Neural crest cell (in vitro differentiated cells): ENCODE measurements at places on chromosomes 1 and 21.

GRCh38 chr1:3697810-3698209, 45.5 kb downstream of the TP73 start:
- no peak for DNase-seq

- DNase-seq, result no peak
These were observed 643 bp downstream of the FNDC5 start for GRCh38 chr1:32869923-32870614.

GRCh38 chr1:218397752-218398339, 52.7 kb downstream of the TGFB2 start:
- DNase-seq, result no peak

DNA sequence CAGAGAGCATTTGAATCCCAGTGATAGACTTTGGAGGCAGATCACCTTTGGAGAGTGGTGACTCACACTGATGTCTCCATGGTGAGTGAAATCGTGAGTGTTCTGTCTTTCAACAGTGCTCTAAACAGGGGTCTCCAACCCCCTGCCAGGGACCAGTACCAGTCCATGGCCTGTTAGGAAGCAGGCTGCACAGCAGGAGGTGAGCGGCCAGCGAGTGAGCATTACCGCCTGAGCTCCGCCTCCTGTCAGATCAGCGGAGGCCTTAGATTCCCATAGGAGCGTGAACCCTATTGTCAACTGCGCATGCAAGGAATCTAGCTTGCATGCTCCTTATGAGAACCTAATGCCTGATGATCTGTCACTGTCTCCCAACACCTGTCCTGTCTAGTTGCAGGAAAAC, 61.8 kb upstream of the B3GALNT2 start:
- DNase-seq, result no peak

- no peak for DNase-seq
These were observed 6.3 kb upstream of the ERRFI1 start for GRCh38 chr1:8032366-8032910.

DNA sequence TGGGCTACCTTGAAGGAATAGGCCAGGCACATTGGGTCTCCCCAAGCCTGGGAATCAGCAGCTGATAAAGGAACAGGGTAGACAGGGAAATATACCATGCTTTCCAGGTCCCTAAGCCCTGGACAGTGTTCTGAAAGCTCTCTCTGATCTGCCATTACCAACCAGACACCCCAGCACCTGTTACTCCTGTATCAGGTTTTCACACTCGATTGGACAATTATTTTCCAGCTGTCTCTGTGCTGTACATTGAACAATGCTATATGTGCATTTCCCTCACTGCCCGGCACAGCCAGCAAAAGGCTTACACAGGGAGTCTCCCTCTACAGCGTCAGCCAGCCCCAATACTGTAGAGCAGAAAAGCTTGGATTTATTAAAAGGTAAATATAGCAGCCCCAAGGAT, 4.7 kb downstream of the CFAP45 start:
- DNase-seq, result no peak

DNA sequence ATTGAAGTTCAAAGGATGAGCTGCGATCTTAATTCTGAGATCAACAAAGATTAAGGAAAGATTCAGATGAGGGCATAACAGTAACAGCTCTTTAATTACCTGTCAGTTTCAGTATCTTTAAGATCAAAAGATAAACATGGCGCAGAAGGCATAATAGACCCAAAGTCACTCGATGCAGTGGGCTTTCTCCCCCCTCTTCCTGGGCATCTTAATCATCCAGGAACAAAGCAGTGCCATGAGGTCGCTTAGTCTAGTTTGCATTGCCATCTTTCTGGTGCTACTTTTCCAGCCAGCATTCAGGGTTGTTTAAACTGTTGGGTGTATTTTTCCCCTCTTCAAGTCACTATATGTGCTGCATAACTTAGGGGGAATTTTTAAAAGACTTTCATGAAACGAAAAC, 72.3 kb downstream of the HUNK start:
- DNase-seq, result no peak

DNA sequence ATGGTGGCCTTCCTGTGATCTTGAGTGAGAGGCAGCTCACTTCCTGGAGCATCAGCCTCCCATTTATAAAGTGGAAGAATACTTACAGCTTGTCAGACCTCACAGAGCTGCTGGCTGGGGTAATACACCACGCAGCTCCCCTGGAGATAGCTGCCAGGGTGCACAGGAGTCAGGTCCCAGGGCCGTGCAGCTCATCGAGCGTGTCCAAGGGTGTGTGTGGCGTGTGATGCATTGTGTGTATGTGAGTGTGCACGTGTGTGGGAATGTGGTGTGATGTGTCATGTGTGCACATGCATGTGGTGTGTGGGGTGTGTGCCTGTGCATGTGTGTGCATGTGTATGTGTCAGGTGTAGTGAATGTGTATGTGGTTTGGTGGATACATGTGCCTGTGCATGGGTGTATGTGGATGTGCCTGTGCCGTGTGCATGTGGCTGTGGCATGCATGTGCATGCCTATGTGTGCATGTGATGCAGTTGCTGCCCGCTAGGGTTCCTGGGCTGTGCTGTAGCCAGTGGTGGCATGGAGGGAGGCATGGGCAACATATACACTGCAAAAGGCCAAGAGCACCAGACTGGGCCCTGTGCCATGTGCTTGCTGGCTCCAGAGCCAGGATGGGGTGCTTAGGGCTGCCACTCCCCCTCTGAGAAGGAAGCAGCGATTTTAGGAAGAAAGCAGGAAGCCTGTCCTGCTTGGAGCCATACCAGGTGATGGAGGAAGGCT, 24.6 kb downstream of the WNT3A start:
- no peak for DNase-seq

GRCh38 chr1:225484657-225485214, 56.9 kb upstream of the LBR start:
- no peak for DNase-seq

- no peak for DNase-seq
These were observed 13.7 kb upstream of the ANGPTL7 start for GRCh38 chr1:11175461-11175860.

- no peak for DNase-seq
These were observed 1.3 kb downstream of the USF1 start for GRCh38 chr1:161044535-161044907.

DNA sequence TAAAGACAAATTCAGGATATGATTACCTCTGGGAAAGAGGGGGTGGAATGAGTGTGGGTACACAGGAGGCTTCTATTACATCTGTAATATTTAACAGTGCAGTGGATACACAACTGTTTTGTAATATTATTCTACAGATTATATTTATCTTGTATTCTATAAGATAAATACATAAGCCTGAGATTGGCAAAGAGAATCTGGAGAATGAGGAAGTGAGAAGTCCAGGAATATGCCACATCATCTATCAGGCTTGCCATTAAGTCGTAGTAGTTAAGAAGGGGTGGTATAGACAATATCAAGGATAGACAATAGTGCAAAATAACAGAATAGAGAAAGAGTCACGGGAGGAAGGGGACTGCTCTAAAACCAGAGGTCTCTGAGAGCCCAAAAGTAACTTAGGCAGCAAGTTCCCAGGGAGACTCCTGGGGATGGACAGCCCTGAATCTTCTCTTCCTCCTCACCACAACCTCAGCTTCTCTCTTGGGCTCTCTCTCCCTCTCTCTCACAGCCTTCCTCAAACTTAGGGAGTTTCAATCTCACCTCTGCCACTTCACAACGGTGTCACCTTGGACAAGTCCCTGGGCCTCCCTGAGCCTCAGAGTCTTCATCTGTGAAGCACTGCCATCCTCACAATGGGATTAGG, 14.0 kb upstream of the PTAFR start:
- no peak for DNase-seq

GRCh38 chr1:94326329-94326728, 88.9 kb upstream of the ARHGAP29 start:
- no peak for DNase-seq

GRCh38 chr1:178692564-178693327, 32.3 kb upstream of the RALGPS2 start:
- no peak for DNase-seq

- DNase-seq, result no peak
These were observed 17.7 kb upstream of the CLSTN1 start for GRCh38 chr1:9841460-9841859.

- no peak for DNase-seq
These were observed 8.7 kb downstream of the PROX1 start for GRCh38 chr1:213996320-213997037.

GRCh38 chr1:197838836-197839235, 63.6 kb upstream of the DENND1B start:
- no peak for DNase-seq

DNA sequence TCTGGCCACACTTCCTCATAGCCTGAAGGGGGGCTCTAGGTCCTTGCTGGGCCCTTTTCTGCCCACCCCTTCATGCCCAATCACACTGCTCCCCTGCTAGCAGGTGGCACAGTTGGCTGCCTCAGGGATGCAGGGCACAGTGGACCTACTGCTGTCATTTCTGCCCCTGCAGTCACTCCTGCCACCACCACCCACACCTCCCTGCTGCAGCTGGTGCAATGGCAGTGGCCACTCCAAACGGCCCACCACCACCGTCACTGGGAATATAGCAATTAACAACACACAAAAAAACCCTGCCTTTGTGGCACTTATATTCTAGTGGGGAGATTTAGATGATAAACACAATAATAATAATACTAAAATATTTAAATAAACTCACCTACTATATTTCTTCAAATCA, 162.4 kb upstream of the DUSP10 start:
- no peak for DNase-seq

DNA sequence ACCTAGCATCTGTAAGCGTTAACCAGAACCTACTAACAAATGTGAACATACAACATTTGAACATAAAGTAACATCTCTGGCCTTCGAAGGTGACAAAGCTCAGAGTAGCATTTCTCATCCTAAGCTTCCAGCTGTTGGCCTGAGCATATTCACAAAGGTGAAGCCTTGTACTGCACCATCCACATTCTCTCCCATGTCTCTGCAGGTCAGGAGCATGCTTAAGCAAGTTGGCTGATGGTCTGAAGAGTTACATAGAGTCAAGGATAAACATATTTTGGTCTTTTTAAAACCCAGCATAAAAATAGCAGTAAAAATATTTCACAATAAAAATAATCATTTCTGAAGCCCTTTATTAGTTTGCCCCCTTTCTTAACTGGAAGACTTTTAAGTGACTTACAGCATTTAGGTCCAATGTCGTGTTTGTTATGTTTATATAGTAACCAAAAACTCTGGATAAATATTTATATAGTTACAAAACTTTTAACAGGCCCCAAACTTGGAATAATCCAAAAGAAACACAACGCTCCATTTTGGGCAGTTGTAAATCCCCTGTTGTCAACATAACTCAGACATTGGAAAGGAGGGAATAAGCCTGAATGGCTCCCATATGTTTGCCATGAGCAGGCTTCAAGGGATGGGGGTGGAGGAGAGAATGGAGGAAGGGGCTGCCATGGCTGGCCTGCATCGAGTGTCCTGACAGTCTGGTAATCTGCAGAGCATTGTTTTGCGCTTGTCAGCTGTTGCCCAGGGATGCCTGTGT, 42.8 kb upstream of the ENAH start:
- DNase-seq, result no peak

DNA sequence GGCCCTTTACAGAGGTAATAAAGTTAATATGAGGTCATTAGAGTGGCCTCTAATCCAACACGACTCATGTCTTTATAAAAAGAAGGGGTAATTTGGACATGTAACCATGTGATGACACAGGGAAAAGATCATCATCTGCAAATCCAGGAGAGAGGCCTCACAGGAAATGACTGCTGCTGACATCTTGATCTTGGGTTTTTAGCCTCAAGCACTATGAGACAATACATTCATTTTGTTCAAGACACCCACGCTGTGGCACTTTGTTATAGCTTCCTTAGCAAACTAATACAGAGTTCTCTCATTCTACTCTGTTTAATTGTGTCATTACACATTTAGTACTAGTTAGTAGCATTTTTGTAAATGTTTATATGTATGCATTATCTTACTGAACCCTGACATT, 64.0 kb upstream of the RUNX1 start:
- DNase-seq, result no peak

GRCh38 chr21:34519016-34519415, 7.0 kb upstream of the KCNE1 start:
- no peak for DNase-seq

DNA sequence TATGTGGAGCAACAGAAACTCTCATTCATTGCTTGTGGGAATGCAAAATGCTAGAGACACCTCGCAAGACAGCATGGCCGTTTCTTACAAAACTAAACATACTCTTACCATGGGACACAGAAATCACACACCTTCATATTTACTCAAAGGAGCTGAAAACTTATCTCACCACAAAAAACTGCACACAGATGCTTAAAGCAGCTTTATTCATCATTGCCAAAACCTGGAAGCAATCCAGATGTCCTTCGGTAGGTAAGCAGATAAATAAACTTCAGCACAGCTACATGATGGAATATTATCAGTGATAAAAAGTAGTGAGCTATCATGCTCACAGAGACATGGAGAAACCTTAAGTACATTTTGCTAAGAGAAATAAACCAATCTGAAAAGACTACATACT, 124.3 kb downstream of the RERE start:
- no peak for DNase-seq

DNA sequence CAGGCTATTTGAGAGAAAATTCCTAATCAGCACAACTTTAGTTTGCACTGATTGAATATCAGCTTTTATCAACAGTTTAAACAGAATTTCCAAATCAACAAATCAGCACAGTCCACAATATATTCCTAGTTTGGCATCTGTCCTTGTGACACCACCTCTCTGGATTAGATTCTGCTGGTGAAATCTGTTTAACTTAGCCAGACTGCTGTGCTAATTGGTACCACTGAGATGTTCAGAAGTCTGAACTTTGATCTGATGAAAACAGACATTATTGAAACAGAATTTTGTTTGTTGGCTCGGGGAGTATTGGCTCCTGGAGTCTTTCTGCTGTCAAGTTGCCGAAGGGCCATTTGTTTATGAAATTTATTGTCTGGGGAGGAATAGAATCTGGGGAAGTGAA, 17.0 kb upstream of the NGF start:
- no peak for DNase-seq

DNA sequence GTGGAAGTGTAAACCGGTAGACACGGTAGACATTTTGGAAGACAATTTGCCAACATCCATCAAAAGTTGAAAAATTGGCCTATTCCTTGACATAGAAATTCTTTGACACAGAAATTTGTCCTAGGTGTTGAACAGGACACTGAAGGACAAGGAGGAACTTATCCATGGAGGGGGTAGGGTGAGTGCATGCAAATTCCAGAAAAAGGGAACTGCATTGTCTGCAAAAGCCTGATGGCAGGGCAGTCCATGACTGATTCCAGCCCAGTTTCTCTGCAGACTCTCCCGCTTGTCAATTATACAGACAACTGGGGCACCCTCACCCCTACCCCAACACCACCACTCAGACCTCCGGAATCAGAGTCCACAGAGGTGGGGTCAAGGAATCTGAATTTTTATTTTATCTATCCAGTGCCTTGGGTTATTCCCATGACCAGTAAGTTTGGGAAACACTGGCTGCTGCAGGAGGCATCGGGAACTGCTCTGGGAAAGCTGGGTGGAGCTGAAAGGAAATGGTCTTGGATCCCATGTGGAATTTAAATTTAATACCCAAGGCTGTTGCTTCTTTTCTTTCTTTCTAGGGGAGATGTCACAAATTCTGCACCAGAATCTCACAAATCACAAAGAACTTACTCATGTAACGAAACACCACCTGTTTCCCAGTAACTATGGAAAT, 103.3 kb upstream of the SLC45A1 start:
- no peak for DNase-seq
